ENCODE measurements at places on chromosomes 6 and 20.

- DNase-seq, result no peak
Measured at GRCh38 chr6:97594844-97595243, 311.8 kb upstream of the MMS22L start.

- DNase-seq, result no peak
Measured at GRCh38 chr6:11492464-11493290, 44.9 kb upstream of the TMEM170B start.

GRCh38 chr20:1538655-1539054 lies 18.9 kb downstream of the SIRPD start:
- DNase-seq, result no peak

- no peak for DNase-seq
Measured at GRCh38 chr20:31864521-31865400, 5.6 kb downstream of the DUSP15 start.

- no peak for DNase-seq
Measured at GRCh38 chr20:44596010-44596409, 13.6 kb downstream of the PKIG start.

DNA sequence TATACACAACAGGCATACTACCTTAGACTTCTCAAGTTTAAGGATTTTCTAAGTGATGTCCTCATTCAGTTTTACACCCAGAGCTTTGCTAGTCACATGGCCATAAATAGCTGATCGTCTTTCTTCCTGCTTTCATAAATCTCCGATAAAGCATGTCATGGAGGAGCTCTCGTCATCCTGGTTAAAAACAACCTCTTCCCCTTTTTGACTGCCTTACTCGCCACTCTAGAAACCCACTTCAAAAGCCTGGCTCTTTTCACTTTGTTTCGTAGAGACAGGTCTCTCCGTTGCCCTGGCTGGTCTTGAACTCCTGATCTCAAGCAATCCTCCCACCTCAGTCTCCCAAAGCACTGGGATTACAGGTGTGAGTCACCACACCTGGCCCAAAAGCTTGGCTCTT lies 67.0 kb upstream of the SMIM29 start:
- no peak for DNase-seq

DNA sequence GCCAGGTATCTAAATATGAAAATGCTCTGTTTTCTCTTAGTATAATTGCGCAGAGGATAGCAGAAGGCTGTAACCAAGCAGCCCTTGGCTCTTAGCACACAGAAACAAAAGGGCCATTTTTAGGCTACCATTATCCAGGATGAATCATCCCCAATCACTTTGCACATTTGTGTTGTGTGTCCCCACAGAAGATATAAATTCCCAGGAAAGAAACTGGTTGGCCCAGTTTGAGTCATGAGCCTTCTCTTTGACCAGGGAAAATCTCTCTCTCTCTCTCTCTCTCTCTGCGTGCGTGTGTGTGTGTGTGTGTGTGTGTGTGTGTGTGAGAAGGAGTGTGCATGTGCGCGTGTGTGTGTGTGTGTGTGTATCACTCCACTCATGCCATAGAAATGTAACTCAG lies 178.5 kb downstream of the FRK start:
- DNase-seq, result no peak

DNA sequence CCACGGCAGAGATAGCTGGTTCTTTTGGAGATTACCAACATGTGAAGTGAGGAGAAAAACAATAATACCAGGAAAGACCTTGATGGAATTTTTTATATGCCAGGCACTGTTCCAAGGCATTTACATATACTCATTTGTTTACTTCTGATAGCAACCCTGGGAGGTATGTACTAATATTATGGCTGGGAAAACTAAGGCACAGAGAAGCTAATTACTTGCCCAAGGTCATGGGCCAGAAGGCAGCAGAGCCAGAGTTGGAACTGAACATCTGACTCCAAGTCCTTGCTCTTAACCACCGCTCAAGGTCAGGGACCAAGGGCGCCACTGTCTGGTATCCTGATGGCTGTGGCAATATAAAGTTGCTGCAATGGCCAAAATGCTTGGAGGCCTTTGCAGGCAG lies 97.0 kb upstream of the KCNG1 start:
- no peak for DNase-seq

- DNase-seq, result no peak
Measured at GRCh38 chr6:69022993-69023392, 387.9 kb downstream of the ADGRB3 start.

GRCh38 chr6:47111685-47112084 lies 69.6 kb upstream of the ADGRF1 start:
- DNase-seq, result no peak

DNA sequence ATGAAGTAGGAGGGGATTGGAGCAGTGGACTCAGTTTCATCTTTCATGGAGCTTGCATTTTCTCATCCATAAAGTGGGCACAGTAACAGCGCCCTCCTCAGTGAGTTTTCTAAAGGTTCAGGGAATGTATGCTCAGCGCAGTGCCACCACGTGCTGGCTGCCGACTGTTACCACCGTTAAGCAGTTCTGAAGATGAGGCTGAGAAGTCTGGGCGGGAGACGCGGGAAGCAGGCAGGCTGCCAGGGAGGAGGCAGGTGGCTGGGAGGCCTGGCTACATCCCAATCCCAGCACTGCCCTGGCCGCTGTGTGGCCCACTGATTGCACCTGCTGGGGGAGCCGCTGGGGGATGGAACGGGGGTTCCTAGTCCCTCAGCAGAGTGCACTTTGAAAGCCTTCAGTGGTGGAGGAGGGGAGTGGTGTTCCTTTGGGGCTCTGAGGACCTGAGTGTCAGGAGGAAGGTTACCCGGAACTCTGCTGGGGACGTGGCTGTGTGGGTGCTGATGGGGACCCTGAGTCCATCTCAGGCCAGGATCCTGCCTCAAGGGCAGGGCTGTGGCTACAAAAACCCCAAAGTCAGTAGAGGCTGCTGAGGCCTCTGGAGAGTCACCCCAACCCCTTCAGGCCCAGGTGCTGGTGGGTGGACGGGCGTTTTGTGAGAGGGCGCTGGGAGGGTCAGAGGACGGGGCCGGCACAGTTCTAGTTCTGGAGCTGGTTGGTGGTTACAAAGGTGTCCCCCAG lies 28.0 kb upstream of the PHACTR3 start:
- DNase-seq, result no peak

GRCh38 chr6:131950767-131951575 lies at the start of gene CCN2:
Gene CCN2, minus strand, starts transcription at chr6:131951372. Its CDS starts 200 bp downstream, at chr6:131951172.
- no peak for DNase-seq

DNA sequence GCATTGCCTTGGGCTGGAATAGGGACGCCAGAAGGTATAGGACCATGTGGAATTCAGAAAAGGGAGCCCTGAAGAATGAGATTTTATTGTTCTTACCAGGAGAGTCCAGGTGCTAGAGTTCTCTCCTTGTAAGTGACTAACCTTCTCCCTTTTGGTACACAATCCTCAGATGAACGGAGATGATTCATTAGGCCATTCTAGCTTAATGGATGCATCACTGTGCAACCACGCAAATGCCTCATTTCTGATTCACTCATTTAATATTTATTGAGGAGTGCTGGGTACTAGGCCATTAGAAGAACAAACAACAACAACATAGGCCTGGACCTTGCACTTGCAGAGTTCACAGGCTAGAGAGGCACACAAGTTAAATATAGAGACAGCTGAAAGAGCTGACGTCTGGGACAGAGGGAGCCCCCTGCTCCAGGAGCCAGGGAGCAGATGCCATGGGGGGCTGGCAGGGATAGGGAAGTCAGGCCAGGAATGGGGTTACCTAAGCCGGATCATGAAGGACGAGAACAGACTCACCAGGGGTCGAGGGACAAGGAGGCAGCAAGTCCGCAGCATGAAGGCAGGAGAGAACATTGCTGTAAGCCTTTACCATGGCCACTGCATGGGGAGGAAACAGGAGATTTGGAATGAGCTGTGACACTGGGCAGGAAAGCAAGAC lies 179.5 kb upstream of the AKAP12 start:
- DNase-seq, result no peak

DNA sequence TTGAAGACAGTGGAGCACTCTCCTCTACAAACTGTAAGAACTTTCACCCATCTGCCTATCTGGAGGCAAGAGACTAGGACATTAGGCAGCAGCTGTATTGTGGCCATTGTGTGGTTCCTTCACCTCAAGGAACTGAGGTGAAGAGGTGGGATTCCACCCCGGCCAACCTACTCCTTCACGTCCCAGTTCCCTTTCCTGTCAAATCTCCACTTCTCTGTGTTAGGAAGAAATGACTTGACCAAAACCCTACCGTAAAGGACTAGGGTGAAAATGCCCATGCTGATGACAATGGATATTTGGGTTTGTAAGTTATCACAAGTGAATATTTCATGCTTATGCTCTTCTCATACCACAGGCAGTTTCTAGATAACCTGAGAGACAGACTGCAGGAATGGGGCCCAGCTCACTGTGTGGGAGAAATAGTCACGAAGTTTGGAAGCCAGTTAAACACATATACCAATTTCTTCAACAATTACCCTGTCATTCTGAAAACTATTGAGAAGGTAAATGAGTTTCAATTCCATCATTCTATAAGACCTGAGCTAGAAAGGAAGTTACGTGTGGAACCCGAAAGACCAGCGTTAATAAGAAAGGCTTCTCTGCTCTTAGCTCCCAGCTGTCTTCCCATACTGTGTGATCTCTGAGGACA lies 86.6 kb downstream of the ECT2L start:
- DNase-seq, result no peak

GRCh38 chr20:17993546-17993945 lies 24.7 kb downstream of the MGME1 start:
- no peak for DNase-seq

DNA sequence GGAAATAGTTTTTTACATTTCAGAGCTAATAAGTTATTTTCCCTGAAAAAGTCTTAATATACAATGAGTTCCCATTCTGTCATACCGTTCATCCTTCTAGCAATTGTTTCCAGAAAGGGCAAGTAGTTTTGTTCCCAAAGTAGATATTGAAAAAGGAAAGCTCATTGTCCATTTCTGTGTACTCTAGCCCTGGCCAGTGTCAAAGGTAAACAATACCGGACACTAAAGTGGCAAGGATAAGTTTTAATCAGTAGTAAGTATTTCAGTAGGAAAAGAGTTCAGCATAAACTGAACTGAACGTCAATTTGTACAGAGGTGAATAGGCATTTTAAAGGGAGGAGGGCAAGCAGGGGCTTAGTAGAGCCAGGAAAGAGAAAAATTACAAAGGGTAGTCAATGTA lies 43.5 kb upstream of the CALHM6 start:
- no peak for DNase-seq
